Suppressor macrophage treated with lipopolysaccharide for 1 hour (primary cell): ENCODE measurements at places on chromosomes 2 and 18.

- DNase-seq, result no peak
Measured at GRCh38 chr2:200469708-200470211, 40.1 kb downstream of the KCTD18 start.

DNA sequence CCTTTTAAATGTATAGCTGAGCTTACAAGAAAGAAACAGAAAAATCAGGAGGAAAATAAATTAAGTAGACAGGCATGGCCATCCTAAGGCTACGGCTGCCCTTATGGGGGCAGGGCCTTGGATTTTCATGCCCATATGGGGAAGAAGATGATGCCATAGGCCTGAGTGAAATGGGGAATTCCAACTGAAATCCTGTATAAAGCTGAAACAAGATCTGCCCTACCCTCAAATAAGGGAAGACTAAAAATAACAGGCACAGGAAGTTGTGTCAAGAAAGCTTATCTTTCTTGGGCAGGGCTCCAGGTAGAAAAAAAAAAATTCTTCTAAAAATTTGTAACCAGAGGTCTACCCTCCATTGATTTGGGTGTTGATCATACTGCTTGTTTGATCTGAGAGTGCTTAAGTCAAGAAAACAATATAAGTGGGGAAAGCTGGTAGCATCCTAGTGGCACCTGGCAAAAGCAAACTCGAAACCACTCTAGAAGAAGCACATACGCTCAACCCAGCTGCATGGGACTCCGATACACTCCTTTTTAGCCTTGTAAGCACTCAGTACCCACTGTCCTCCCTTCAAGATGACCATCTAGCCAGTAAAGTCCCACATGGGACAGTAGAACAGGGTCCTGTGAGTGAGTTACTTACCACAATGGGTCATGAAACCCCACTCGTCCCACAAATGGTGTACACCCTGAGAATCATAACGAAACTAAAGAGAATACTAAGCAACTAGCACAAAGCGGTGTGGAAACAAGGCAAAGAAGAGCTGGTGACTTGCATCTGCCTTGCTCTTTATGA lies 22.3 kb downstream of the DNAH7 start:
- DNase-seq, result peak; percentile 79

DNA sequence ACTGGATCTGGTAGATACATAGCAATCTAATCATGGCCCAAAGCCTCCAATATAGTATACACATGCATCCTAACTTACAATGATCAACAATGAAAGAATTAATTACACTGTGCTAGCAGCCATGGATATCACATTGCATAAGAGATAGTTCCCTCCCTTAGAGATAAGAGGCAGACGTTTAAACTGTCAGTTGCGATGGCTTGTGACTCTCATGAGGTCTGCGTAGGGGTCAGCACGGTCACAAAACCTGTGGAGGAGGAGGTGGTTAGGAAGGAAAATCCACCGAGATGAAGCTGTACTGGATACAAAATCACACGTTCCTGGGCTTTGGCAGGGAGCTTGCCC lies 800 bp upstream of the RALB start:
- peak; percentile 34 for DNase-seq

- no peak for DNase-seq
Measured at GRCh38 chr18:55047546-55047945, 88.3 kb upstream of the CCDC68 start.

GRCh38 chr2:3475771-3476170 lies 43.6 kb downstream of the ADI1 start:
- no peak for DNase-seq

DNA sequence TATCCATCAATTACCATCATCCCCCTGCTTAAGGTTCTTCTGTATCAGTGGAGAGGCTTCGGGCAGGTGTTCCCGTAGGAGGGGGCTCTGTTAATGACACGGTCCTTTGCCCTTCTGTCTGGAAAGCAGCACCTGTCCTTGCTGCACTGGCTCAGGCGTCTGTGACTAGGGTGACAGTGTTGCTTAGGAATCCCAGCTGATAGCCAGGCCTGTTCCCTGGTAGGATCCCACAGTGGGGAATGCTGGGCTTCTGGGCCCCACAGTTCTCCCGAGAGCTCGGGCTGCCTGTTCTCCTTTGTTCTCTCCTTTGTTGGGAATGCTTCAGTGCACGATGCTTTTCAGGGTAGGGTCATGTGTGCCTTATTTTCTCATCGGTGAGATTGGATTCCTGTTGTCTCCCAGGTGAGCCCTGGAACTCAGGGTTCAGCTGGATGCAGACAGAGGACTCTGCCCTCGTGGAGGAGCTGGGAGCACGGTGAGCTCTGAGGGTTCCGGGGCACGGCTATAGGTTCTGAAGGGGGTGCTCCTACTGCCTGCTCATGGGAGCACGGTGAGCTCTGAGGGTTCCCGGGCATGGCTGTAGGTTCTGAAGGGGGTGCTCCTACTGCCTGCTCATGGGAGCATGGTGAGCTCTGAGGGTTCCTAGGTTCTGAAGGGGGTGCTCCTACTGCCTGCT lies 9.6 kb downstream of the SNTG2 start:
- DNase-seq, result no peak

- no peak for DNase-seq
Measured at GRCh38 chr2:241986836-241987641, 117.5 kb downstream of the RTP5 start.

GRCh38 chr2:228987441-228988155 lies 283.5 kb downstream of the PID1 start:
- no peak for DNase-seq

DNA sequence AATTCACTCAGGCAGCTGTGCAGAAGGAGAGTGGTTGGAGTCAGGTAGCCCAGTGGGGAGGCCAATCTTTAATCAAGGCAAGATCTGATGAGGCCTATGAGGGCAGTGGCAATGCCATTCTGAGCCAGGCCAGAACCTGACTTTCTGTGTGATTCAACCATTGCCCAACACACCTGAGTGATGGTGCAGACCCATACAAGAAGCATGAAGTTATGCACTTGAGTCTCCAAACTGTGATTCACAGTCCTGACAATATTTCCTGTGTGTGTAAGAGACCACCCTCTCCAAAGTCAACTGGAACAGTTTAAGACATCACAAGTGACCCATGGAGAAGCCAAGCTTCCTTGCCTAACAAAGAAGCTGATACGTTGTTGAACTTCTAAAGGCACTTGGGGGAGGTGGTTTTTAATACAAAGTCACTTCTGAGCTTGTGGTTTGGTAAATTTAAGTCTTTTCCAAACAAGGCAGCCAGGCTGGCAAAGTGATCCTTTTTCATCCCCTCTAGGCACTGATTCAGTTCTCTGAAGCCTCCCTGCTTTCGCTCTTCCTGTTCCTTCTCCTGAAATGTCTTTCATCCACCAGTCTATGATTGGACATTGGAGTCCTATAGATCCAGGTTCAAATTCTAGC lies 49.0 kb downstream of the VSNL1 start:
- DNase-seq, result no peak

DNA sequence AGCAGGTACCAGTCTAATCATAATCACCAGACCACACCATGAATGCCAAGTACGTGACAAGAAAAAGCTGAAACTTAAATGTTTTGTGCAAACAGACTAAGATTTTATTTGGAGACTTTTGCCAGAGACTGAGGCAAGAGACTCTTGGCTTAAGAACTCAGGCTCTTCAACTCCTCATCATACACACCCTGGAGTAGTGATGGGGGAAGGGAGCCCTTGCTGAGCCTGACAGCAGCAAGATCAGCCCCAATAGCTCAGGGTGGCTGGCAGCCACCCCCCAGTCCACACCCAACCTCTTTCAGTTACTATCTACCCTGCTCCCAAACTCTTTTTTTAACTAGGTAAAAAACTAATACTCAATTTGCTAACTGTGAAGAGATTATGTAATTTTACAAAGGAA lies 114.8 kb downstream of the CCBE1 start:
- DNase-seq, result no peak

DNA sequence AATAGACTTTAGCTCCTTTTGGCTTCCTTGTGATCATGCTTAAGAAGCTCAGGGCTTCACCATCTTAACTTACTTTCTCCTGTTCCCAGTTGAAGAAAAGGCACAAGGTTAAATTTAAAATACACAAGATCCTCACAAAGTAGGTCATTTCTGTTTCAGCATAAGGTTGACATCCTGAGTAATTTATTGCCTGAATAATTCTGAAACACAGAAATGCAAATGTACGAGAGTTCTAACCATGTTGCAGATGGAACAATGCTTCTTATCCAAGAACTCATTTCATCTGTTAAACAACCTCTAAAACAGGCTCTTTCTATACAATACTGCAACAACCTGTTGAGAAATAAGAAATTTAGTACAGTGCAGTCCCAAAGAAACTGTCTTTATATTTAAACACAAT lies 395.2 kb downstream of the BCL11A start:
- no peak for DNase-seq

DNA sequence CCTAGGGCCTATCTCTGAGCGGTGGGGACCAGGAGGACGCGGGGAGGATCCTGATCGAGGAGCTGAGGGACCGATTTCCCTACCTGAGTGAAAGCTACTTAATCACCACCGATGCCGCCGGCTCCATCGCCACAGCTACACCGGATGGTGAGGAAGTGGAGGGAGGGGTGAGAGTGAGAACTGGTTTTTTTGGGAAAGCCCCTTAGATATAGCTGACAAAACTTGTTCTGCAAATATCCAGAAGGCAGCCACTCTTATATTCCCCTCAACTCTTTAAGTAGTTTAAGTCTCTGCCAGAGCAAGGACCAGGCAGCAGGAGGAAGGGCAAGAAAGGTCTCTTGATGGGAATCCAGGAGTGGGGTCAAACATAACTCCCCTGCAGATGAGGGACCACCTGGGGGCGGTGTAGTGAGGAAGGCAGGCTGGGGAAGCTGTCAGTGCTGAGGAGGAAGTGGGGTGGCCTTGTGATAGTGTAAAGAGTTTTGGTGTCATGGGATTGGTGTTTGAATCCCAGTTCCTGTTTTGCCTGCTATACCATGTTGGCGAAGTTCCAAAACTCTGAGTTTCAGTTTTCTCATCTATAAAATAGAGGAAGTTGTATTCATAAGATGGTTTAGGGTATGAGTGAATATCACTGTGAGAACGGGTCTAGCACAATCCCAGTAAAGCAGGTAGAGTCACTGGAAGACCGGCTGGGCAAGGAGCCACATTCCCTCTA lies 3.4 kb downstream of the NAGK start:
- peak; percentile 99 for DNase-seq

- DNase-seq, result no peak
Measured at GRCh38 chr2:37599688-37600525, 71.5 kb downstream of the CDC42EP3 start.

DNA sequence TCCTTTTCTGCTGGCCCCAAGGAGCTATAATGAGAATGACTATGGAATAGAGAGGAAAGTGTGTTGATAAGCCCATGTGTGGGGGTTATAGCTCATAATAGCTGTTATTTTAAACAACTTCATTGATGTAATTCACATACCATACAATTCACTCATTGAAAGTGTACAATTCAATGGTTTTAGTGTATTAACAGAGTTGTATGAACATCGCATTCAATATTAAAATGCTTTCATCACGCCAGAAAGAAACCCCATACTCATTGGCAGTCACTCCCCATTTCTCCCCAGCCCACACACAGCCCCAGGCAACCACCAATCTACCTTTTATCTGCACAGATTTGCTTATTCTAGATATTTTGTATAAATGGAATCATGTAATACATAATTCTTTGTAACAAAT lies 139.6 kb upstream of the CYP1B1 start:
- no peak for DNase-seq

DNA sequence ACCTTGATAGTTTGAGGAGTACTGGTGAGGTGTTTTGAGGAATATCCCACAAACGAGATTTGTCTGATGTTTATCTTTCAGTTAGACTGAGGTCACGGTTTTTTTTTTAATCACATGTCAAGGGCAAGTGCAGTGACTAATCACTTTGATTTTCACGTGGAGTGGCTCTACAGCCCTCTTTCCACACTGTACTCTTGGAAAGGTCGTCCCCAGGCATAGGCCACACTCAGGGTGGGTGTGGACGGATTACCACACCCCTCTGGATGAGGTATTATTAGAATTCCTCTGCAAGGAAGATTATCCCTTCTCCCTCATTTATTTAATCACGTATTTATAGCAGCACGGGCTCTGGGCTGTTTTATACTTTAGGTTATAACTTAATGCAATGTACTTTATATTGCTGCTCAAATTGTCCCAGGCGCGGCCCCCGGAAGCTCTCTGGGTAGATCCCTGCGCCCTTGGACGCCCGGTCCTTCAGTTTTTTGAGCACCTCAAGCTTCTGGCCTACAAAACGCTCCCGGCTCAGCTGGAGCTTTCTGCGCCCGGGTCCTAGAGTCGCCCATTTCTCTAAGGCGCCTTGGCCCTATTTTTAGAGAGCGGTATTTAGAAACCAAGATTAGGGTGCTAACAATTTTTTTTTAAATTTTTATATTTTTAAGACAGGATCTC lies 515 bp upstream of the PLEKHB2 start:
- peak; percentile 91 for DNase-seq

GRCh38 chr2:119085613-119086012 lies 72.9 kb downstream of the C1QL2 start:
- no peak for DNase-seq

DNA sequence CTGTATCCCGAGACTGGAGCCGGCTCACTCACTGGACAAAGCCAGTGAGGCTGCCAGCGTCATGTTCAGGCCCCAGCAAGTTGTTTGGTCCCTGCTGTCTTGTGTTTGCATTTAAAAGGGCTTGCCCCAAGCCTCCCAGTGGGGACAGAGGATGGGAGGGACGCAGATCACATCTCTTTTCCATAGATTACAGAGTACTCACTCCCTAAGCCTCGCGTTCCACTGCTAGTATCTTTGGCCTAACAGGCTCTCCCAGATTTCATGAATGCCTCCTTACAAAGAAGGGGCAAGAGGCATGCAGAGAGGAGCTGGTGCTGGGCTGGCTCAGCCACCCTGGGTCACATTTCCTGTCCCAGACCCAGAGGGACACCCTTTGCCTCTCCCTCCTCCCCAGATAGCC lies 59.1 kb downstream of the CMPK2 start:
- no peak for DNase-seq

DNA sequence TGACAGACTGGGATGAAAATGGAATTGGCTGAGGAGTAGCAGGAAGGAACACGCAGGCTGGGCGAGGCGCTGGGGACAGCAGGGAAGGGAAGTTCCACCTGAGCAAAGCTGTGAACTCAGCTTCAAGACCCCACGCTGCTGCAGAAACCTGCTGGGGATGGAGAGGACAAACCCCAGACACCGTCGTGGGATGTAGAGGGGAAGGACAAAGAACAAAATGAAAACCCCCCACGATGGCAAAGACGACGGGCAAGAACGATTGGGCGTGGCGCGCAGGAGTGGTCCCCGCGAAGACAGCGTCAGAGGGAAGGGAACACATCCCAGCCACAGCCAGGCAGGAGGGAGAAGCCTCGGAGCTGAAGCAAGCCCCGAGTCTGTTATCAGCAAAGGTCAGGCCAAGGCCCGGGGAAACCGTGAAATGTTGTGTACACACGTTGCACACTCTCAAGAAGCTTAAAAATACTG lies 222.9 kb downstream of the NDUFA10 start:
- no peak for DNase-seq

- peak; percentile 95 for DNase-seq
Measured at GRCh38 chr2:85266146-85267041, 61.4 kb downstream of the TGOLN2 start.

- peak; percentile 35 for DNase-seq
Measured at GRCh38 chr18:26089293-26090129, 902 bp downstream of the SS18 start.

- DNase-seq, result no peak
Measured at GRCh38 chr2:97957432-97958183, 38.1 kb downstream of the TMEM131 start.
